Stimulated activated CD4-positive, alpha-beta T cell treated with anti-CD3 and anti-CD28 coated beads, Interleukin-1b, Interleukin-23, amount 100 ng/mL, for 4 hours (primary cell): ENCODE measurements at places on chromosomes 1 and 21.
A peak's percentile ranks its signal among the peaks of the same experiment; 100 is the strongest.

DNA sequence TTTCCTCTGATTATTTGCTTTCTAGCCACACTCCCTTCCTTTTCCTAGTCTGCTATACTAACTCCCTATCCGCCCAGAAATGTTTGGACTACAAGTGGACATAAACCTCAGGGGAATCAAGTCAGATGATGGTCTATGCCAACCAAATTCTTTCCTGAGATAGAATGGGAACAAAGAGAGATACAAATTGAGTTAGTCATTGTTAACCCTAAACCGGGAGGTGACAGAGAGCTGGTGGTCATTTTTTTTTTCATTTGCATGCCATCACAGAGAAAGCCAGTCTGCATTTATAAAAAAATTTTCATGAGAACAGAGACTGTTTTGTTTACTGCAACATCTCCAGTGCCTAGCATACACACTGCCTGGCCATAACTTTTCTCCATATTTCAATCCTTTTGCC, 35.0 kb downstream of the MYSM1 start:
- no peak for DNase-seq

GRCh38 chr1:84853741-84854721, 39.0 kb downstream of the LPAR3 start:
- DNase-seq, result peak; percentile 31

DNA sequence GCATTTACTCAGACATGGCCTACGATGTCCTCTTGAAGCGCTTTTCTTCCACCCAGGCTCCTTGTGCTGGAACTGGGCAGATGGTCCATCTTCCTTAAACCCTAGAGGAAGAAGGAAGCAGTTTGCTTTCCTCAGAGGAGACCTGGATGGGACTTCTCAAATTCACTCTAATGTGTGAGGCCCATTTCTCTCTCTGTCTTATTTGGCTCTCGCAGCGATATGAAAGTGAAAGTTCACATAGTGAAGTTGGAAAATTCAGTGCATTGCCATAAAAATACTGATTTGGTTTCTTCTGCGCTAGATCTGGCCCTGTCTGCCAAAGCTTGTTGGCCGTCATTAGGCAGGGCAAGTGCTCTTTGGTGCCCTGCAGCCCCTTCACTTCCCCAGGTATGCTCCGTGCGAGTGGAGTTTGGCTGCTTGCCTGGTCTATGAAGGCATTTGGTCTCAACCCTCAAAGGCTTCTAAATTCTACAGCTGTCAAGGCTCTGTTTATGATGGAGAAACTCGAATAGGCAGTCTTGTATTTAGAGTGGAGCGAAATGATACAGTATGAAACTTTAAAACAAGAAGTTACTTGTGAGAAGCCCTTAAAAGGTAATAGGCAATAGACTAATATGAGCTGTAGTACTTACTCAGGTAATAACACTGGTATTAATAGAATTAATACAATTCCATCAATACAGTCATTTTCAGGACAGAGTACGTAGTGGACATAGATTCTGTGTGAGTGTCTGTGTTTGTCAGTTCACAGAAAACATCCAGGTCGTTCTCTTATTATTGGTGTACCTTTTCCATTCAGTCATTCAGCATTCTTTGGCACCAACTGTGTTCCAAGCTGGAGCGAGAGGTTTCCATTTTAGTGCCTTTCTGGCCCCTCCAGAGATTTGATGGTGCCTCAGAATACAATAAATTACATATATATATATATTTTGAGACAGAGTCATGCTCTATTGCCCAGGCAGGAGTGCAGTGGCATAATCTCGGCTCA, 20.5 kb downstream of the SZRD1 start:
- no peak for DNase-seq

- DNase-seq, result no peak
Measured at GRCh38 chr1:246954126-246954525, 22.4 kb upstream of the AHCTF1 start.

- DNase-seq, result no peak
Measured at GRCh38 chr1:229896306-229896705, 170.7 kb upstream of the GALNT2 start.

GRCh38 chr1:66282343-66282852, 251.6 kb upstream of the SGIP1 start:
- peak; percentile 56 for DNase-seq

GRCh38 chr1:117636637-117637425, 31.0 kb downstream of the TENT5C start:
- no peak for DNase-seq
